Bone marrow (tissue), 2 donors: ENCODE measurements at places on chromosomes 3 and 15.

- DNase-seq: no peak
Observed at GRCh38 chr15:87873516-87873915, 383.0 kb downstream of the NTRK3 start.

DNA sequence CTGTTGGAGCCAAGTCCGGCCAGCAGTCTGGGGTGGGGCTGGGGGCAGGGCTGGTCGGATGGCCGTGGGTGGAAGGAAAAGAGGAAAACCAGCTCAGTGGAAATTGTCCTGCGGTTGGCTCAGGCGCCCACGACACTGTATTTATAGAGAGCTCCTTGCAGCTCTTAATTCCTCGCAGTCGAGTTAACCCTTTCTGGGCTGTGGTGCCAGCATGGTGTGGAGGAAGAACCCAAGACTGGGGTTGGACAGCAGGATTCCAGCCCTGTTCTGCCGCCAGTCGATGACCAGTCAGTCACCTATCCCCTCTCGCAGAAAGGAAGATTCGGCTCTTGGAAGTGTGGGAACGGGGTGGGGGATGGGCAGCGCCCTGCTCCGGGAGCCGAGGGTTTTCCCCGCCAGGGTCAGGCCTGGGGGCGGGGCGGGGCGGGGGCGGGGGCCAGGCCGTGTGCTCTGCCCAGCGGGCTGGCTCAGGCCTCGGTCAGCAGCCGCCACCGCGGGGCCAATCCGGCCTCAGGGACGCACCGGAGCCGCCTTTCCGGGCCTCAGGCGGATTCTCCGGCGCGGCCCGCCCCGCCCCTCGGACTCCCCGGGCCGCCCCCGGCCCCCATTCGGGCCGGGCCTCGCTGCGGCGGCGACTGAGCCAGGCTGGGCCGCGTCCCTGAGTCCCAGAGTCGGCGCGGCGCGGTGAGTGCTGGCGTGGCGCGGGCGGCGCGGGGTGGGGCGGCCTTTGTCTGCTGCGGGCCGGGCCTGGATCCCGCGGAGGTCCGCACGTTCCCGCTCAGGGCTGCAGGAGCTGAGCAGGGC lies at the start of gene CD276:
Gene CD276, plus strand, starts transcription at position 607 of the 804 bp plus-strand sequence. CDS start 15,257 bp downstream, outside the sequence.
- DNase-seq: no peak

DNA sequence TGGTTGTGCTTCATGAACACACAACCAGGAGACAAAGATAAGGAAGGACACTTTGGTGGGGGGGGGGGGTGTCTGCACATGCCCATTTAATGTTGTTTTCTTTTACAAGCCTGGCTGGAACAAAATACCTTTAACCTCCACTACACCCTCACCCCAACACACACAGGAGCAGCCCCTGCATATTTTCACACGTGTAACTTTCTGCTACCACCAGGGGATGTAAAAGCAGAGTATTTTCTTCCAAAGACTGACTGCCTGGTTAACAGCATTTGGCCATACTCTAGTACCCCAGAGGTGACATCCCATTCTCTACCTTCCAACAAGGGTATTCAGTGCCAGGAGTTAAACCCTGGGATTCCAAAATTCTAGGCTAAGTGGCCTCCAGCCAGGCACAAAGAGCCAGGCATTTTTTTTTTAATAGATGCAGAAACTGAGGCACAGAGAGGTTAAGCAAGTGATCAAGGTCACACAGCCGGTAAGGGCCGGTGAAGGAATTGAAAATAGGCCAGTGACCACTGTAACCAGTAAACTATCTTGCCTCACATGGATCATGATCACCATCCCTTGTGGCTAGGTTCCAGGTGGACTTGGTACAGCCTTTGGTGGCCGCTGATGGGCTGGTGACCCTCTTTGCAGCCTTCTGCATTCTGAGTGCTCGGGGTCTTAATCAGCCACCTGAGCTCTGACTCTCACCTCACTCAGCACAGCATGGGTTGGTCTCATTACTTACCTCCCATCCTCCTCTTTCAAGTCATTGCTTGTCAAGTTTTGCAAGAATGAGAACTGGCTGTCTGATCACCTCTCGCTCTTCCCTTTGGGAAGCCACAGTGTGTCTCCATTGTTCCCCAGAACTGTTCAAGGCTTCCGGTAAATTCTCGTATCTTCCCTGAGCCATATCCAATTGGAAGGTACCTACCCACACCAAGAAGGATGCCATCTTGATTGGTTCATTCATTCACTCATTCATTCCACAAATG lies 20.4 kb downstream of the MAGI1 start:
- no peak for DNase-seq

- no peak for DNase-seq
Observed at GRCh38 chr3:37326801-37327200, 152.4 kb upstream of the LRRFIP2 start.

GRCh38 chr3:163490119-163490518 lies 1588.2 kb downstream of the SI start:
- no peak for DNase-seq

DNA sequence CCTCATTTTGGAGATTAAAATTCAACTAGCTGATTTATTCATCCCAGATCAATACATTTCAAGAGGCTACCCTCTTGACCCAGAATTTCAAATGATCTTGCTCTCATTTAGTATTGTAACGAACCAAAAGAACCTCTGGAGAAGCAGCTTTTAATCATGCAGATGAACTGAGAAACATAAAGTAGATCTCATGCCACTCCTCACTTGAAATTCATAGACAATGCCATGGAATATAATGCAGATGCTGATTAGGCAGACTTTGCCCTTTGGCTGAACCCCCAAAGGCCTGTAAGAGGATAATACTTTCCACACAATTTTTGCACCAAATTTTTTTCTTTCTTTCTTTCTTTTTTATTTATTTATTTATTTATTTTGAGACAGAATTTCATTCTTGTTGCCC lies 358.3 kb downstream of the NEK10 start:
- DNase-seq: no peak

DNA sequence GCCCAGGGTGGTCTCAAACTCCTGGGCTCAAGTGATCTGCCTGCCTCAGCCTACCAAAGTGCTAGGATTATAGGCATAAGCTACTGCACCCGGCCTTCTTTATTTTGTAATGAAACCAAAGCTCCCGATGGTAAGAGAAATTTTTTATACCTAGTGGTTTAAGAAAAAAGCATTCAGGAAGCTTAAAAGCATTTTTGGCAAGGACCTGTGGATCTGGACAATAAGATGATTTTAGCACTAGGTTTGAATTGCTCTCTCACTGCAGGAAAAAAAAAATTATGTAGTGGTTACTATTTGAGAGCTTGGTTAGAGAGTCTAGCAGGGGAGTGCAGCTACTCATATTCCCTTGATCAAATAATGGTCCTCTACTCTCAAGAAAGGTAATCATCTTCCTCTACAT lies 64.9 kb upstream of the PIK3R4 start:
- no peak for DNase-seq

- DNase-seq: no peak
Observed at GRCh38 chr15:57427367-57427821, 51.1 kb downstream of the CGNL1 start.

GRCh38 chr3:153640689-153641665 lies 479.0 kb downstream of the RAP2B start:
- no peak for DNase-seq

GRCh38 chr15:65904301-65904700 lies 35.0 kb downstream of the RAB11A start:
- DNase-seq: no peak

- no peak for DNase-seq
Observed at GRCh38 chr15:81133782-81134461, at the start of gene CFAP161. Gene CFAP161, plus strand, starts transcription at chr15:81134270. Its CDS starts 60 bp downstream, at chr15:81134330.

DNA sequence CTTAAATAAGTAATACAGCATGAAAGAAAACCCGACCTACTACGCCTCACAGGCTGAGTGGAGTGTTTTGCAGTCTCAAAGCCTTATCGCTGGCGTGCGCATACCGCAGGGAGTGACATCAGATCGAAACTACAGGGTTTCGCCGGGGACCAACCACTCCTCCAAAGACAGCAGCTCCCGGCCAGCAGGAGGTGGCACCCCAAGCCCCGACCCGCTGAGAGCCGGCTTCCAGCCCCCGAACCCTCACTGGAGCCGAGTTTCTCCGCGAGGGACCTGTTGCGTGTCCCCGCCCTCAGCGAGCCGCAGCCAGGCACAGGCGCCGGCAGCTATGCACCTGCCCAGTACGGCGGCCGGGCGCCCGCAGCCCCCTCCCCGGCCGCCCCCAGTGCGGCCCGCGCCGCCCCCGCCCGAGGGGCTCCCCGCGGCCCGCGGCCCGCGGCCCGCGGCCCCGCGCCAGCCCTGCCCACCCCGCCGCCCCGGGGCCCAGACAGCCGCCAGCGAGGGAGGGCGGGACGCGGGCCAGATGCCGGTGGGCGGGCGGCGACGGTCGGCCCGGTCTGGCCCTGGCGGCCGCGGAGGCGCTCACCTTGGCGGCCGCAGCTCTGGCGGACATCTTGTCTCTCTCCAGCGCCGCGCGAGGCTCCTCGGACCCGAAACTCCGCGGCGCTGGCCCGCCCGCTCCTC lies 710 bp downstream of the TJP1 start:
- no peak for DNase-seq

- DNase-seq: no peak
Observed at GRCh38 chr3:65578861-65579260, 459.9 kb downstream of the MAGI1 start.

DNA sequence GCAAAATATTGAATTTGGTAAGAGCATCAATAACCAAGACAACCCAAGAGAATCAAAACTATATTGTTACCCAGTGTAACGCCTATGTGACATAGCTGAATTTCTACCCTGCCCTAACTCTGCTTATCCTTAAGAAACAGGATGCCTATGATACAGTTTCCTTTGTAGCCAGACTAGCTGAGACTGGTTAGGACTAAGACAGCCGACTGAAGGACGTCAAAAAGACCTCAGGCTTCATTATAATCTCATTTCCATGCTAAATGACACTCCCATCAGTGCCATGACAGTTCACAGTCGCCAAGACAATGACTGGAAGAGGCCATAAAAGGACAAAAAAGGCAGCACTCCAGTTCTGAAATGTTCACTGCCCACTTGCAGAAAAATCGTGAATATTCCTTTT lies 66.8 kb downstream of the GBE1 start:
- DNase-seq: no peak

GRCh38 chr3:146892041-146892440 lies 286.9 kb upstream of the PLSCR5 start:
- DNase-seq: no peak

DNA sequence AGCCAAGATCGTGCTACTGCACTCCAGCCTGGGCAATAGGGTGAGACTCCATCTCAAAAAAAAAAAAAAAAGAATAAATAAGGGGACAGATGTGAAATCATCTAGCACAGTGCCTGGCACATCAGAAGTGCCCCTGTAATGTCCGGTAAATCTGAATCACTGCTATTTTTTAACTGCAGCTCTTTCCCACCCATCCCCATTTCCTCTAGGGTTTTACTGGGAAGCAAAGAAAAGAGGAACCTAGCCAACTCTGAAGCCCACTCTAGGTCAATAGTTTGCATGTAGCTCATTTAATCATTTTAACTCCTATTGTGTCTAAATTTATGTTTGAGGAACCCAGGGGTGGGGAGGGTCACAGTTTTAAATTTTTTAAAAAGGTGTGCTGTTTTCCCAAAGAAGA lies 26.0 kb downstream of the MAGI1 start:
- no peak for DNase-seq
